ENCODE measurements at places on chromosomes 2 and 18.

DNA sequence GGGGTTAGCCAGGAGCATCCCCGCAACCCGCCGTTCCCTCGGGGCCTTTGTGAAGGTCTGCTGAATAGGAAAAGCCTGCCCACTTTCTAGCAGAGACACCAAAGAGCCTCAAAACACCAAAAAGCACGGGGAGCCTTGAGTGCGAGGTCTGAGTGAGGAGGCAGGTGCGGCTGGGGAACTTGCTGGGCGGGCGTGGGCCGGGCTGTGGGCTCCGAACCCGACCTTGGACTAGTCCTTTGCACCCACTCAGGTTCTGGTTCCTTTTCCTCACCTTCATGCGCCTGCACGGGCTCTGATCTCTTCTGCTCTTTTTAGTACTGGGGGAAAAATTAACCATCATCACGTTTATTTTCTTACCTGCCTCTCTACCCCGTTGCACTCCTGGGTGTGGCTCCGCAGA, 19.9 kb downstream of the APCDD1 start:
- DNase-seq, result no peak

GRCh38 chr2:70523996-70524965, 29.3 kb downstream of the TGFA start:
- peak; percentile 62 for DNase-seq

GRCh38 chr2:96099861-96100798, 16.2 kb downstream of the ADRA2B start:
- DNase-seq, result no peak

DNA sequence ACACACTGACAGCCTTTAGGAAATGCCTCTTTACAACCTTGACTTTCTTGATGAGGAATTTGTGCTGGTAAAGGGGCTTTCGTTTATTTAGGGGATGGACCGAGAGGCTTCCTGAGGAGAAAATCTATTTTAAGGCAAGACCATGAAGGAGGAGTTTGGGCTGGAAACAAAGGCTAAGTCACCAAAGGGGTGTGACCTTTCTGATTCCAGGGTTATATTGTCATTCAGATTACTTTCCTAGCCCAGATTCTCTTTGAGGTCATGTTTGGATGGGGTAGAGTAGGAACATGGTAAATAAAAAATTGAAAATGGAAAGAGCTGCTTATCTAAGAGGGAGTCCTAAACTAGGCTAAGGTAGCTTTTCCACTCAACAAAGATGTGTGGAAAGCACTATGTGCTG, 77.1 kb upstream of the UGP2 start:
- DNase-seq, result no peak

GRCh38 chr18:316393-316792, 48.5 kb upstream of the THOC1 start:
- DNase-seq, result no peak

DNA sequence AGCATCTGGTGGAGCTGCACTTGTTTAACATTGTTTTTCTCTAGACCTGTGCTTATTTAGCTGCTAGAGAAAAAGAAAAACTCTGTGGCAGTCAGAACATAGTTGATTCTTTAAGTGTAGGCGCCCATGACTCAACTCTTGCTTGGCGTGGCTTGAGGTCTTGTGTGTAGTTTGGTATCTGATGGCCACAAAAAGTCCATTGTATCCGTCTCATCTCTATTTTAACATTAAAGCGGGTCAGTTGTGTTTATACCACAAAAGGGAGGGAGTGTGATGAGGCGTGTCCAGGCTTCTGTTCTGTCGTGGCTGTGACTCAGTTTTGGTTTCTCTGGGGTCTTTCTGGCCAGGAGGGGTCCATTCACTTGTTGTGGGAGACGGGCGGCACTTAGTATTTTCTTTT, 24.2 kb upstream of the UGT1A8 start:
- DNase-seq, result no peak

DNA sequence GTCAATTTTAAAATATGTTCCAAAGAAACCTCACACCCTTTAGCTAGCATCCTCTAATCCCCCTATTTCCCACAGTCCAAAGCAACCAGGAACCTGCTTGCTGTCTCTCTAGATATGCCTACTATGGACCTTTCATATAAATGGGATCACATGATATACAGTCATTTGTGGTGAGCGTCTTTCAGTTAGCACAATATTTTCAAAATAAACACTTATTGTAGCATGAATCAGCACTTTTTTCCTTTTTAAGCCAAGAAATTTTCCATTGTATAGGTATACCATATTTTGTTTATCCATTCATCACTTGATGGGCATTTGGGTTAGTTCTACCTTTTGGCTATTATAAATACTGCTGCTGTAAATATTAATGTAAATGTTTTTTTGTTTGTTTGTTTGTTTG, 223.0 kb upstream of the DOK6 start:
- no peak for DNase-seq

DNA sequence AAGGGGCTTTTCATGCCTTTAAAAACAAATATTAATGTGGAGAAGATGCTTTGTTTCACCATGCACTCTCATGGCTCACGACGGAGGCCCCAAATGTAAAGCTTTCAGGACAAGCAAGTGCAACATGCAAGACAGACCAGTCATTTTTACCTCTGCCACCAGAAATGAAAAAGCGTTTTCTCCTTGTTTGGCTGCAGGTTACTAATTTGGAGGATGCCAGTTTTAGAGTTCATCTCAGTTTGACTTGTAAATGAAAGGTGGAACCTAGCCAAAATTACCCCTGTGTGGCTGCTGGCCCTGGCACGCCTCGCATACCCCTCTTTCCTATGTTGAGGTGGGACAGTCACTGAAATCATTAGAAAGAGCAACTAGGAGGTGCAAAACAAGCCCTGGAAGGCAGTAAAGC, 138.6 kb downstream of the BCL2 start:
- DNase-seq, result no peak
